ENCODE measurements at places on chromosomes 11 and 22.

- no peak for DNase-seq
Measured at GRCh38 chr22:48960980-48961660, 866.6 kb downstream of the BRD1 start.

GRCh38 chr22:33219648-33220384 is 161.6 kb upstream of the SYN3 start:
- DNase-seq, result no peak

DNA sequence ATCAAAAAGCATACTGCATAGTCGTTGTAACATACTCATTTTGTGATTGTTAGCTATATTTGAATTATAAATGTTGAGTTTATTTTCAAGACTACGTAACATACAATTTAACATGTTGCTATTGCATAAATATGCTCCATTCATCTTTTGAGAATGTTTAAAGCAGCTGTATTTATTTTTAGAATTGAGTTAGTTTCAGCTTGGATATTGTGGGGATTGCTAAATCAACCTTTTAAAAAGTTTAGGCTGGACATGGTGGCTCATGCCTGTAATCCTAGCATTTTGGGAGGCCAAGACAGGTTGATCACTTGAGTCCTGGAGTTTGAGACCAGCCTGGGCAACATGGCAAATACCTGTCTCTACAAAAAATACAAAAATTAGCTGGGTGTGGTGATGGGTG is 288.1 kb downstream of the DYNC2H1 start:
- DNase-seq, result no peak

DNA sequence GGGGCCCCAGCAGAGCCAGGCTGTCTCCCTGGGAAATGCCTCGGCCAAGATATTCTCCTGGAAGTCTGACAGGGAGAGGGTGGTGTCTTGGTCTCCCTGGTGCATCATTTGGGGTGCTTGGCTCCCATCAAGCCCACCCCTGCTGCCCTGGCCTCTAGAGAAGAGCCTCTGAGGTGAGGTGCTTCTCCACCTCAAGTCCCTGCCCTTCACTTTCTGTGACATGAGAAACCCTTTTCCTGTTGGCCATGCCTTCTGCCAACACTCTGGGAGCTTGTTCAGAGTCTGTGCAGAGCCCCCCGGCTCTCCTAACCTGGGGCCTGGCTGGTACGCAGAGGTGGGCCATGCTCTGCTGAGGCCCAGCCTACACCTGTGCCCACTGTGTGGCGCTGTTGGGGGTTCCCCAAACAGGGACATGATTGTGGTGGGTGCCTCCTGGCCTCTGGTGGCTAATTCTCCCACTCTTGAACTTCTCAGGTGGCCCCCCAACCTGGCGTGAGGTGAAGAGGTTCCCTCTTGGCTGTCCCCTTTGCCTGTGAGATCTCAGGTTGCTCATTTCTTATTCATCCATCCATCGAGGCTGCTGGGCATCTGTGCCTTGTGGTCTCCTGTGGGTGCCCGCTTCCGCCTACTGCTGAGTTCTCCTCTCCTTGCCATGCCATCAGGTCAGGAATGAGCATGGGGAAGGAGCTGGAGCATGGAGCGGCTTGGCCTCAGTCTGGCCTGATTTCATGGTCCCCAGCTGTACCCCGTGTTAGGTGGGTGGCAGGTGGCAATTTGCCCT is 19.2 kb upstream of the DGCR8 start:
- no peak for DNase-seq

DNA sequence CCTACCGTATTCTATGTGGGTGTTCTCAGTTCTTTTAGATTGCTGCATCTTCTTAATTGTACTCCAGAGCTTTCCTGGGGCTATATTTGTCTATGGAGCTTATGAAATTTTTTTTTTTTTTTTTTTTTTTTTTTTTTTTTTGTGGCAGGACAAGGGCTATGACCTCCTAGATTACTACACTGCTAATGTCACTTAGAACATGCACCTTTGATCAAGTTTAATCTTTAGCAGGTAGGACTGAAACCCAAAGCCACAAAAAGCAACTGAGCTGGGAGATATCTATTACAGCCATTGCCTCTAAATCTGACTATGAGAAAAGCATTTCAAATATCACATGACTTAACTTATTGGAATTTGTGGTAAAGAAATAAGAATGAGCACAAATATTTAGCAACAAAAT is 21.7 kb upstream of the ABTB2 start:
- no peak for DNase-seq

GRCh38 chr22:36840106-36840505 is 20.7 kb upstream of the NCF4 start:
- DNase-seq, result no peak

DNA sequence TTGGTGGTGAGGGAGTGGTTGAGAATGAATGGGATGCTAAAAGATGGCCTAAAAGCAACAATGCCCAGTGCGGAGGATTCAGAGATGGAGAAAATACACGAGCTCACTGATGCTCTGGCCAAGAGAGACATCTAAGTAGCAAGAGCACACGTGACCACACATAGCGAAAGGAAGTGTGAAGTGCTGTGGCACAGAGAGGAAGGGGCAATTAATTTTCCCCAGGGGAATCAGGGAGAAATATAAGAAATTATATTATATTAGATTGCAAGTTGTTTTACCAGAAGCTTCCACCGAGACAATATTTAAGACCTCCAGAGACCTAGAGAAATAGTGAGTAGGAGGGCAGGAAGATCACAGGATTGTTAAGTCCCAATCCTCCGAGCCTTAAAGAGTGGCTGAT is 80.6 kb downstream of the RCN1 start:
- no peak for DNase-seq

- DNase-seq, result peak; percentile 17
Measured at GRCh38 chr22:23182309-23183060, 2.2 kb downstream of the BCR start.

- no peak for DNase-seq
Measured at GRCh38 chr11:134615041-134615615, 203.1 kb upstream of the B3GAT1 start.

GRCh38 chr11:118243993-118244762 is 8.0 kb downstream of the MPZL3 start:
- DNase-seq, result no peak

- DNase-seq, result no peak
Measured at GRCh38 chr11:110778343-110778742, 66.1 kb upstream of the ARHGAP20 start.

- DNase-seq, result no peak
Measured at GRCh38 chr11:121344824-121345223, 52.3 kb downstream of the SC5D start.

GRCh38 chr11:5689551-5689983 is at the start of gene TRIM22:
TSS of gene TRIM22 (plus strand) at chr11:5689790. CDS start at chr11:5696233, 6,443 bp downstream.
- no peak for DNase-seq

GRCh38 chr11:24043842-24044241 is 453.0 kb upstream of the LUZP2 start:
- DNase-seq, result no peak

DNA sequence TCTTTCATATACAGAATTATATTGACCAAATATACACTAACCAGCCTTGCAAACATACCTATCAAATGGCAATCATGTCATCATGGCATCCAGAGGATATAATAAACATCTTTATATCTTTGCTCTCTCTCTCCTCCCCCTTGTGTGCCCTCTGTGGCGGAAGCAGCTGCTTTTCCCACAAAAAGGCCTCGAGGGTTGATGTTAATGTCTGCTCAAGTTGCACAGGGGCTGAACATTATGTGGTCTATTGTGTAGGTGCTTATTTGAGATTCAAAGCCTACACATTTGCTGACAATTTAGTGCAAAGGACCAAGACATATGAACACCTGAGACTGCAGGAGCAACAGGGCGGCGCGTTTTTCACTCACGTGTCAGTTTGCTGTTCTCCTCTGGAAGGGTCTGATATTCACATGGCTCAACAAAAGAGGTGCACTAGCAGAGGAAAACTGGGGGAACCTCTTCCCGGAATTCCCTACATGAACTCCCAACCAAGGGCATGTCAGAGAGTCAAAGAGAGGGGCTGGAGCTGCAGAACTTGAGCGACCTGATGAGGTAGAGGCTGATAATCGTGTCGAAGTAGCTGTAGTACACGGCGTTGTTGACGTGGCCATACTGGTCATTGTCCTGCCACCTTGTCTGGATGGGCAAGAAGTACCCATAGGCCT is 138.8 kb downstream of the RCN1 start:
- no peak for DNase-seq

All from trophoblast cell (in vitro differentiated cells and primary cell).